ENCODE measurements at places on chromosomes 16 and 17. TPM values are rescaled to one million over a fixed set of nuclear protein-coding genes. Genes with fewer than 3 reads are reported as not detected.

DNA sequence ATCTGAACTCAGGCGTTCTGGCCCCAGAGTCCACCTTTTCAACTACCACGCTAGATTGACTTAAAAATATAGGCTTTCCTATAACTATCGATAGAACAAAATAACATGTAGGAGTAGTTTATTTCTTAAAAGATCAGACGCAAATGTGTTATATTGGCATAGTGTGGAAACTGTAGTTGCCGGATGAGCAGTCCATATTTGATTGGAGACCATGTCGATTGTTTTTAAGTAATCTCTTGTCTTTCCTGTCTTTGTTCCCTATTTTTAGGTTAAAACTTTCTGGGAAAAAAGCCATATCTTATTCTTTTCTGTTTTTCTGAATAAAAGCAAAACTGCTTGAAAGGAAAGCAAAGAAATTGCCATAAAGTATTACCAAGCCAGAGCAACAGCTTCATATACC is 53.1 kb downstream of the GAN start:
- DNase-seq = no peak

- DNase-seq = no peak
Measured at GRCh38 chr16:49513040-49513439, 139.4 kb downstream of the C16orf78 start.

GRCh38 chr17:9457005-9457404 is 118.6 kb downstream of the STX8 start:
- DNase-seq = no peak

- DNase-seq = no peak
Measured at GRCh38 chr17:50129353-50129727, 620 bp downstream of the SAMD14 start.

- DNase-seq = no peak
Measured at GRCh38 chr16:15834502-15834901, 22.3 kb downstream of the MYH11 start.

DNA sequence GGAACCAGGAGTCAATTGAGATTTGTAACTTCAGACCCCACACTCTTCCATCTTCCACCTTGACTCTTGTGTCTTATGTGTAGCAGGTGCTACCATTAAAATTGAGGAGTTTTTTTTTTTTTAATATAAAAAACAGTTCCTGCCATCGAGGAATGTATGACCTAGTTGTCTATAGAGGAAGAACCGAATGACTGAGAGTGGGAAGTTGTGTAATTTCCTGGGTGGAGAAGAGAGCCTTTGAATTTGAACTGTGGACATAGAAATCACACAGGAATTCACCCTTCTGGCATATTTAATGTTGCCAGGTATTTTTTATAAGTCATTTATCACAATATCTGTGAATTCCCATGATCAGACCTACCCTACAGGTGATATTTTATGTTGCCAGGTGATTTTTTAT is 22.0 kb downstream of the SP2 start:
- no peak for DNase-seq

The C16orf87 gene
- total RNA-seq = 12.0 TPM

The LITAF gene
- total RNA-seq = 0.96 TPM

The FAM83G gene
- 9.2 TPM for total RNA-seq

The CCL22 gene
- total RNA-seq = not detected
